Osteocyte (in vitro differentiated cells): ENCODE measurements at places on chromosomes 7 and 10. TPM values are rescaled to one million over a fixed set of nuclear protein-coding genes. Genes with fewer than 3 reads are reported as not detected.
A peak's percentile ranks its signal among the peaks of the same experiment; 100 is the strongest.

GRCh38 chr10:61987537-61987936 lies 86.0 kb downstream of the ARID5B start:
- H3K36me3 ChIP-seq, result peaks cover 18% of the 10 kb centered on the region
- H3K4me1 ChIP-seq, result peaks cover 40% of the 10 kb centered on the region
- no peak for DNase-seq
- peak overlapping the region; percentile 83 for H3K27ac ChIP-seq

- DNase-seq, result no peak
- no peaks in the 10 kb centered on the region for H3K27me3 ChIP-seq
- H3K4me3 ChIP-seq, result no peak overlapping the region
- H3K4me1 ChIP-seq, result peaks cover 9% of the 10 kb centered on the region
- peaks cover 32% of the 10 kb centered on the region for H3K36me3 ChIP-seq
Measured at GRCh38 chr7:2025188-2025587, 207.6 kb downstream of the MAD1L1 start.

Gene ABCA13
- 0.63 and 1.1 TPM in 2 replicates for total RNA-seq

GRCh38 chr7:151570366-151570915 lies 50.7 kb upstream of the RHEB start:
- no peak overlapping the region for H3K27ac ChIP-seq
- H3K4me3 ChIP-seq, result no peak overlapping the region
- no peaks in the 10 kb centered on the region for H3K27me3 ChIP-seq
- no peak for DNase-seq

GRCh38 chr10:76311752-76312636 lies 880.6 kb downstream of the LRMDA start:
- DNase-seq, result no peak
- H3K27ac ChIP-seq, result no peak overlapping the region
- no peak overlapping the region for H3K4me3 ChIP-seq
- peaks cover 27% of the 10 kb centered on the region for H3K4me1 ChIP-seq

- peaks cover 3% of the 10 kb centered on the region for H3K36me3 ChIP-seq
- DNase-seq, result no peak
- no peaks in the 10 kb centered on the region for H3K4me1 ChIP-seq
- H3K27me3 ChIP-seq, result no peaks in the 10 kb centered on the region
- H3K27ac ChIP-seq, result no peak overlapping the region
Measured at GRCh38 chr7:77216181-77216845, 16.7 kb upstream of the FGL2 start.

- DNase-seq, result no peak
- H3K4me3 ChIP-seq, result no peak overlapping the region
- peaks cover 10% of the 10 kb centered on the region for H3K4me1 ChIP-seq
- H3K27ac ChIP-seq, result no peak overlapping the region
- H3K27me3 ChIP-seq, result peaks cover 40% of the 10 kb centered on the region
Measured at GRCh38 chr7:128939861-128940410, 2.2 kb downstream of the IRF5 start.

Gene STK32C
- 15.7 and 17.3 TPM in 2 replicates for total RNA-seq

Gene CPXM2
- total RNA-seq, result not detected in 2 replicates

Gene EGR2
- 5.4 and 11.7 TPM in 2 replicates for total RNA-seq

DNA sequence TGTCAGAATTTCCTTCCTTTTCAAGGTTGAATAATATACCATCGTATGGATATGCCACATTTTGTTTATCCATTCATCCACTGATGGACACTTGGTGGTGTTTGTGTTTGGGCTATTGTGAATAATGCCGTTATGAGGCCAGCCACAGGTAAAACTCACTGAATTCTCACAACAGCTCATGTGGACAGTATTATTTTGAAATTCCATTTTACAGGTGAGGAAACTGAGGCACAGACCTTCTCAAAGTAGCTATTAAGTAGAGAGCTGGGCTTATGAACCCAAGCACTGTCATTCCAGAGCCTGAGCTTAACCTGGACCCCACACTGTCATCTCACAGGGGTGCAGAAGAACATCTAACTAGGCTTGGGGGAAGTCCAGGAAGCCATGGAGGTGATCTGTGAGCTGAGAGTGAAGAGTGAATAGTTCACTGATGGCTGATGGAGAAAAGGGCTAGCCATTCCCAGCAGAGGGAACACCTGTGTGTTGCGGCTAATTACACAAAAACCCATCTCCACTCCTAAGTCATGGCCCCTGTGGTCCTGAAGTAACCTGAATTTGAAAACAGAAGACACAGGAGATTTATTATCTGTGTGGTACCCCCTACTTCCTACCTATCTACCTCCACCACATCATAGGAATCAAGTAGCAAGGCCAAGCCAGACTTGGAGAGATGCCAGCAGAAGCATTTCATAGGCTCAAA lies 8.7 kb downstream of the INMT start:
- H3K4me3 ChIP-seq, result no peak overlapping the region
- peaks cover 34% of the 10 kb centered on the region for H3K4me1 ChIP-seq
- H3K27ac ChIP-seq, result no peak overlapping the region
- no peaks in the 10 kb centered on the region for H3K36me3 ChIP-seq

DNA sequence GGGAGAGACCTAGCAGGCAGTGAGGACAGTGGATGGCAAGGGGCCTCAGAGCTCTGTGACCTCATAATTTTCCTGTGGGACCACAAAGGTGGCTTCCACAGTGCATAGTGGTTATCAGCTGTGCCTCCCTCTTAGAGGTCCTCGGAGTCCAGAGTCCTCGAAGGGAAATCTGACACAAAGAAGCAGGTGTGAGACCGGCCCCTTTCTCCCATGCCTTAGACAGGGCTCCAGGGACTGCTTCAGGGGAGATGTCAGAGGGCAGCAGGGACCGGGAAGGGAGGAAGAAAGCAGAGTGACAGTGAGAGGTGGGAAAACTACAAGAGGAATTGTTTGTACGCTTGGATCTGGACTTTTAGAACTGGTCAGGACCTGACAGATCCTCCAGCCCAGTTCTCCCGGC lies 66.3 kb downstream of the BAMBI start:
- H3K27ac ChIP-seq, result no peak overlapping the region
- H3K27me3 ChIP-seq, result peaks cover 22% of the 10 kb centered on the region
- no peaks in the 10 kb centered on the region for H3K4me1 ChIP-seq
- no peak for DNase-seq

GRCh38 chr10:96152437-96152836 lies 22.3 kb downstream of the ZNF518A start:
- no peak overlapping the region for H3K4me3 ChIP-seq
- DNase-seq, result no peak
- no peaks in the 10 kb centered on the region for H3K4me1 ChIP-seq

DNA sequence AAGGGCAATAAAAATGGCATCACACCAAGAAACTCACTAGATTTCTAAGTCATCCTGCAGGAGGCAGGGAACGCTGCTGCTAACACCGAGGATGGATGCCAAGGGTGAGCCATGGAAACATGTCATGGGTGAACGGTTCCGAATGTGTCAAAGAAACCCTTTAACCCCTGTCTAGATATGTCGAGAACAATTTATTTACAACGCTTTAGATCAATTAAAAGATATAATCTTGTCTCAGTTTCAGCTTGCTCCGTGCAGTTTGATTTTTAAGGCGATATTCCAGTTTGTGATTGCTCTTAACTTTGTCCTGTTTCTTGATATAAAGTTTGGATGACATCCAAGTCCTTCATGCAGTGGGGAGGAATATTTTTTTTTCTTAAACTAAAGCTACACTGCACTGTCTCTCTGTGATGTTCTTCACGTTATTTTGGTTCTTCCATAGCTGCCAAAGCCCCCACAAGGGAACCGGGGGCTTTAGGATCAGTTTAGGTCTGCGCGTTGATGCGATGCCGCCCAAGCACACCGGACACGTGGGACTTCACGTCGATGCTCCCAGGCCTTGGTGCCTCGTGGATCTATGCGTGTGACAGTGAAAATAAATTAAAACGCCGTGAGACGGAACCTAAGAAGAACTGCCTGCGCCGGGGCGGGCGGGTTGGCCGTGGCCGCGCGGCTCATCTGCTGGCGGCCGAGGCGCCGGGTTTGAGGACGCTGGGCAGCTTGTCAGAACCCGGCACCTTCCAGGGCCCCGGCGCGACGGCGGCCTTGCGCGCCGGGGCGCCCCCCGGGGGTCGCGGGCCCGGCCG lies 220.3 kb downstream of the PHTF2 start:
- DNase-seq, result no peak
- H3K4me3 ChIP-seq, result peak overlapping the region; percentile 72
- peaks cover 18% of the 10 kb centered on the region for H3K4me1 ChIP-seq
- H3K36me3 ChIP-seq, result no peaks in the 10 kb centered on the region
